Stimulated activated CD4-positive, alpha-beta T cell treated with anti-CD3 and anti-CD28 coated beads, Interleukin-15, amount 100 ng/mL, for 24 hours (primary cell): ENCODE measurements at places on chromosomes 13 and 19.

DNA sequence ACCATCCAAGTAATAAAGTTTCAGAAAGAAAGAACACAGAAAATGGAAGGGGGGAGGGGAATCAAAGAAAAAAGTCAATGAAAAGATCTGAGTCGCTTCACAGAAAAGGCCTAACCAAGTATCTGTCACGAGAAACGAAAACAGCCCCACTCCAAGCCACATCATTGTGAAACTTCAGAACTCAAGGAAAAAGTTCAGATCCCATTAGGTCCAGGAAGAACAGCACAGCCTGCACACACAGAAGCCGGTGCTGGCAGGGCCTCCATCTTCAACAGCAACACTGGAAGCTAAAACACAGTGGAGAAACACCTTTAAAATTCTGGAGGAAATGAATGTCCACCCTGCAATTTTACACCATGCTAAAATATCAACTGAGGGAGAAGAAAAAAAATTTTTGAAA lies 8.0 kb downstream of the STK24 start:
- DNase-seq: no peak

DNA sequence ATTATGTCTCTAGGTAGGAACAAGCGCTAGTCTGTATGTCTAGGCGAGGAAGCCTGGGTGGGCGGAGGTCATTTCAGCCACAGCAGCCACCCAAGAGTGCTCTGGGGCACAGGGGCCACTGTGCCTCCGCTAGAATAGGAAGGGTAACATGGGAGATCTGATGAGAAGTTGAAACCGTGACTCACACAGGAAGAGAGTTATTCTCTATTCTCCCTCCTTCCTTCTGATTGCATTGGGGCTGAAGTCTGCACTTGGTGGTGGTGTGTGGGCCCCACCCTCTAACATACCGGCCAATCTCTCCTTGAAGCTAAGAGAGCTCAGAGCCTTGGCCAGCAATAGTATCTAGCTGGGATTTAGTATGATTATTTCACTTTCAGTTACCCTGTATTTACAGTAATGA lies 20.3 kb upstream of the GGACT start:
- peak; percentile 32 for DNase-seq

DNA sequence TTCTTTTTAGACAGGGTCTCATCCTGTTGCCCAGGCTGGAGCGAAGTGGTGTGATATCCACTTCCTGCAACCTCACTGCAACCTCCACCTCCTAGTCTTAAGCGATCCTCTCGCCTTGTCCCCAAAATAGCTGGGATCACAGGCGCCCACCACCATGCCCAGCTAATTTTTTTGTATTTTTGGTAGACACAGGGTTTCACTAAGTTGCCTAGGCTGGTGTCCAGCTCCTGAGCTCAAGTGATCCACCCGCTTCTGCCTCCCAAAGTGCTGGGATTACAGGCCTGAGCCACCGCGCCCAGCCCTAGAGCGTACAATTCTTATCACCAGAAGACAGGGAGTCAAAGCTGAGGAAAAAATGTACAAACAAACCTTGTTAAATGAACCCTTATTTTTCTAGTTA lies 4.5 kb upstream of the ELOF1 start:
- no peak for DNase-seq

DNA sequence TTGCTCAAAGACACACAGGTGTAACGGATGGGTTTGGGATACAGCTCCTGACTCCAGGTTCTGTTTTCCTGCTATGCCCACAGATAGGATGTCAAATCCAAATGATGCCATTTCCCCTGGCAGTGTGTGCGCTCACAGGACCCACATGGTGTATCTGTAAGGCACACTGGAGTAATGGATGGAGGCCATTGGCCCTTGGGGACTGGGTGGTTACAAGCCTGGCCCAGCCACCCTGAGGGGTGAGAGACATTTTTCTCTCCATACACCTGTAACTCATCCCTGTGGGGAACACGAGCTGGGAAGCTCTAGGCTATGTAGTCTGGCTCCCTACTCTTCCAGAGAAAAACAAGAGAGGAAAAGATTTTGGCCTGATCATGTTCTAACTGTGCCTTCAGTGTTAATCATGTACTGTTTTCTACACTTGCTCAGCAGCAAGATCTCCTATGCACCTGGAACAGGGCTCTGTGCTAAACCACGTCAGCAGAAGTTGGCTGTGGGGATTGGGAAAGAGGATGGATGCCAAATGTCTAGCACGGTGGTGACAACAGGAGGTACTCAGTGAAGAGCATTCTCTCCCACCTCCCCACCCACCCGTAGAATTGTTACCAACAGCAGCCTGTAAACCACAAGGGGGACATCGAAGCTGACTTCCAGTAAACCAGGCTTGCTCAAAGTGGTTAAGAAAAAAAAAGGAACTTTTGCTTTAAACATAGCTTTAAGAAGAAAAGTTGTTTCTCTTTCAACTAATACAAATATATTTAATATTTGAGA lies 237.0 kb downstream of the LACC1 start:
- no peak for DNase-seq
